Inflammatory macrophage (primary cell): ENCODE measurements at places on chromosomes 2 and 18.

DNA sequence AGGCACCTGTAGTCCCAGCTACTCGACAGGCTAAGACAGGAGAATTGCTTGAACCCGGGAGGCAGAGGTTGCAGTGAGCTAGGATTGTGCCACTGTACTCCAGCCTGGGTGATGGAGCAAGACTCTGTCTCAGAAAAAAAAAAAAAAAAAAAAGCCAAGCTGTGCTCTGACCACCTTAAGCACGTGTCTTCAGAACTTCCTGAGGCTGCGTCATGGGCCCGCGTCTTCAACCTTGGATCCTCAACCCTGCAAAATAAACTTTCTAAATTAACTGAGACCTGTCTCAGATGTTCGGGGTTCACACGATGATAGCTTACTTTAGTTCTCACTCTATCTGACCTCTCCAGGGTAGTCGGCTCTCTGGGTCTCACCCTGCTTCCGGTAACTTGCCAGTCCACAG lies 65.8 kb upstream of the CABLES1 start:
- DNase-seq, result no peak

DNA sequence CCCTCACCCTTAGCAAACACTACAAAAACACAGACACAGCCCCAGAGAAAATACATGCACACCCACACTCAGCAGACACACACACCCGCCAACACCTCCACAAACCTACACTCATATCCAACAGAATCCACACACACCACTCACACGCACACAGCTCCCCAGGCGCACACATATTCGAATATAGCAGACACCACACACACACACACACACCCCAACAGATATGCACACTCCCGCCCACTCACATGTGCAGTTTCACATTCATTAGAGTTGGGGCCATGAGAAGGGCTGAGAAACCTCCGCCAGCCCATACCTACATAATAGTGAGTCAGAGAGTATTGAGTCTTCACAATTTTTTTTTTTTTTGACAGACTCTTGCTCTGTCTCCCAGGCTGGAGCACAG lies 29.4 kb upstream of the NOTO start:
- no peak for DNase-seq

DNA sequence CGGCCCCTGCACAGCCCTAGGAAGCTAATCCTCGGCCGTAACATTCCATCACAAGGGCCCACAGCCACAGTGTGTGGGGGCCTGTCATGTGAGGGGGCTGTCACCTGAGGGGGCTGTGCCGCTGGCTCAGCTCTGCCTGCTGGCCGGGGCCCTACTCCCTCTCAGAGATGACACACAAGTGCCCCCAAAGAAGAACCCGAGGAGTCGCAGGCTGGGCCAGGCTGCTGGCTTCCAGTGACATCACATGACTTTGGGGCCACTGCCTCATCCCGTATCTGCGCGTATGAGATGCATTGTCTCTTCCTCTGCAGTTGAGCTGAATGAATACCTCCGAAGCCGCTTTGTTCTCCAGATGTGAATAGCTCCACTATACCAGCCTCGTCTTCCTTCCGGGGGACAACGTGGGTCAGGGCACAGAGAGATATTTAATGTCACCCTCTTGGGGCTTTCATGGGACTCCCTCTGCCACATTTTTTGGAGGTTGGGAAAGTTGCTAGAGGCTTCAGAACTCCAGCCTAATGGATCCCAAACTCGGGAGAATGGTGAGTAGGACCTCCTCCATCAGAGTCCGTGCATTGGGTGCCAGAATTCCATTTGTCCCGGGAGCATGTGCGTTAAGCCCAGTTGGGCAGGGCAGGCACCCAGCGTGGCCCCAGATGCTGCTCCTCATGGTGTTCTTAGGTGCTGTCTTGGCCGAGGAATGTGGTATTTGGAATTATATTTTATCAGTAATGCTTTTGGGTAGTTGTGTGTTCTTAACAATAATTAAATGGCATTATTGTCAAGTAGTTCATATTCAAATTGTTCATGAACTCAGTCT lies at the start of gene CNDP1:
Gene CNDP1, plus strand, starts transcription at position 351 of the 820 bp plus-strand sequence. Its CDS starts 168 bp downstream, at position 519.
- DNase-seq, result no peak

GRCh38 chr2:45283764-45284620 lies 274.7 kb upstream of the SIX2 start:
- no peak for DNase-seq

- DNase-seq, result no peak
Observed at GRCh38 chr18:24417480-24417879, 9.0 kb upstream of the IMPACT start.

GRCh38 chr2:223232896-223233295 lies 180.9 kb downstream of the KCNE4 start:
- DNase-seq, result no peak
